ENCODE measurements at places on chromosomes 5 and 9.

DNA sequence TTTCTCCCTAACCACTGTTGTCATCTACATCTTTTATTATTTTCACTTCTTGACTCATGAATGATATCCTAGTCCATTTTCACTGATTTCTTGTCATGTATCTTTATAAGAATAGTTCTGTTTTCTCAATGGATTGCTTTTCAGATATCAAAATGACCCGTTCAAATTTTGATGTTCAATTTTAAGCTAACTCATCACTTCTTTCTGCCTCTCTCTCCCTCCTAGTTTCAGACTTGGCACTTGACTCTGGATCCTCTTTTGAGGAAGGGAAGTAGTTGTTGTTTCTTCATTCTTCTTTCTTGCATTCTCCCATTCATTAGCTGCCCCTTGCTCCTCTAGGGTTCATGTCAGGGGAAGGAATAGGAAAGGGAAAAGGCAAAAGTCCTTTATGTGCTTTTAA, 23.7 kb downstream of the CSNK1G3 start:
- DNase-seq, result no peak

- DNase-seq, result no peak
These were observed 17.8 kb downstream of the SNX24 start for GRCh38 chr5:122863240-122863639.

GRCh38 chr5:176725521-176726280, 78.4 kb downstream of the TSPAN17 start:
- DNase-seq, result no peak

DNA sequence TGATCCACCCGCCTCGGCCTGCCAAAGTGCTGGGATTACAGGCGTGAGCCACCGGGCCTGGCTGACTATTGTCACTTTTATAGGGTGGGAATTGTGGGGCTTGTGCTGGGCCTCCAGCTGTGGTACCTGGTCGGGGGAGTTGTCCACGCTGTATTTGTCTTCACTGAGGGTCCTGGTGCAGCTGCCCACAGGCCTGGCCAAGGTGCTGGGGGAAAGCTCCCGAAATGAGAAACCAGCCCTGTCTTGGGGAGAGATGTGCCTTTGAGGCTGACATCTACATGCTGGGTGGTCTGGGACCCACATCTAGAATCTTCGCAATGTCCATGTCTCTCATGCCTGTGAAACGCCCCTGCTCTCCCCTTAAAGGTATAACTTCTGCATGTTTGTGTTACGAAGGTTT, 2.6 kb downstream of the EXOC3 start:
- no peak for DNase-seq

DNA sequence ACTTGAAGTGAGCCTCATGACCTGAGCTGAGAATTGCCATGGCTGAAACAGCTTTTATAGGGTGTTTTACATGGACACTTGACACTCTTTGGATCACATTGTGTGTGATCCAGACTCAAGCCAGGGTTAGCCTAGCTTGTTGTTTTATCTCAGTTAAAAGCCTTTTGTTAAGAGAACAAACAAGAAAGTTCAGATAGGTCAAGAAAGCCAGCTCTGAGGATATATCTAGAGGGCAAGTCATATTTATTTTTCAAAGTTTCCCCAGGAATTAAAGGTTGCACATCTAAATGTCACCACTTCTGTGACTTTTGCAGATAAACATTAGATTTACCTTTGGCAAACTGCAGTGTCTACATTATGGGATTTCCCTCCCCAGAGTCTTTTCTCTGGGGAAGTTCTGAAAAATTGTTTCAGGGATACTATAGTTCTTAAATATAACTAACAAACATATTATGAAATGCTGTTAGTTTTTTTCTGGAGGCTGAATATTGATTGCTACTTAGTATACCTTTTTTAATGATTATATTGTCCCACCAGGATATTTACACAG, 134.5 kb downstream of the C9orf152 start:
- no peak for DNase-seq

DNA sequence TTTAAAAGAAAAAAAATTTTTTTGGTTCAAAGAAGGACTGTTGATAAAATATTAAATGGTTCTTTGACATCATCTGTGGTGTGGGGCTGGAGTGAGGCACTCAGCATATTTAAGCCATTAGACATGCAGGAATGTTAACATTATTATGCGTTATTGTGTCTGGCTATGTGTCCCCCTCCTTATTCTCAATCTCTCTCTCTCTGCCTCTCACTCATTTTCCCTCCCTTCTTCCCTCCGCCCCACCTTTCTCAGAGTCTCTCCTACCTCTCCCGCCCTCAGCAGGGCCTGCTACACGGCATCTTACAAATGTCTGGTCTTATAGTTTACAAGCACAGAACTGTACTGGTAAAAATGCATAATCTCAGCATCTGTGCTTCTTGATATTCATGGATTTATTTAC, 287.8 kb upstream of the TMEM161B start:
- DNase-seq, result no peak

DNA sequence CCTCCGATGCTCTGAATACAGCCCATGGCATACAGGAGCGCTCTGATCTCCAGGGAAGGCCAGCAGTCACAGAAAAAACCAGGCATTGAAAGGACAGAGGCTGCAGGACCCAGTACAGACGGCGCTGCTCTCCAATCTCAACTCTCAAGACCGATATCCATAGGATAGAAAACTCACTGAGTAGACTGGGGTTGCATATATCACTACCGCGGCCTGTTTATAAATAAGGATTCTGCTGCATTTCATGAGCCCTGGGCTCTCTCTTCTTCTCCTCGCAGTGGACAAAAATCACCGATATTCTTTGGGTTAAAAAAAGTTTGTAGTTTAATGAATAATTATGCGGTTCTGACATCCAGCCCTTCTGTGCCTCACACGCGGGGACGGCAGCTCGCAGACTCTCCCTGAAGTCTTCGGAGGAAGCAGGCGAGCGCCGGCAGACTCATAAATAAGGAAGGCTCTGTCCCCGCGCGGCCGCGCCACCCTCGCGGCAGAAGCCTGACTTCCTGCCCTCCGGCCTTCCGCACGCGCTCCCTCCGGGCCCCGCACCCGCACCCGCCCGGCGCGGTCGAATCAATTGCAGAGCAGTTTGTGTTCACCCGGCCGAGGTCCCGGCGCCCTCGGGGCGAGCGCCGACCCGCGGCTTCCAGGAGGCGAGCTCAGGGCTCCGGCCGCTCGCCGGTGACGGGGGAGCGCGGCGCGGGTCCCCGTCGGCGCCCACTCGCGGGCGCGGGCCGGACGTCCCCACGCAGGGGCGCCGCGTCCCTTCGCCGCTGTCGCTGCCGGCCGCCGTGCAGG, at the start of gene FAM78A:
Gene FAM78A (minus strand): TSS at position 417 of the 795 bp plus-strand sequence. CDS start 331 bp downstream, at position 86.
- DNase-seq, result peak; percentile 87

DNA sequence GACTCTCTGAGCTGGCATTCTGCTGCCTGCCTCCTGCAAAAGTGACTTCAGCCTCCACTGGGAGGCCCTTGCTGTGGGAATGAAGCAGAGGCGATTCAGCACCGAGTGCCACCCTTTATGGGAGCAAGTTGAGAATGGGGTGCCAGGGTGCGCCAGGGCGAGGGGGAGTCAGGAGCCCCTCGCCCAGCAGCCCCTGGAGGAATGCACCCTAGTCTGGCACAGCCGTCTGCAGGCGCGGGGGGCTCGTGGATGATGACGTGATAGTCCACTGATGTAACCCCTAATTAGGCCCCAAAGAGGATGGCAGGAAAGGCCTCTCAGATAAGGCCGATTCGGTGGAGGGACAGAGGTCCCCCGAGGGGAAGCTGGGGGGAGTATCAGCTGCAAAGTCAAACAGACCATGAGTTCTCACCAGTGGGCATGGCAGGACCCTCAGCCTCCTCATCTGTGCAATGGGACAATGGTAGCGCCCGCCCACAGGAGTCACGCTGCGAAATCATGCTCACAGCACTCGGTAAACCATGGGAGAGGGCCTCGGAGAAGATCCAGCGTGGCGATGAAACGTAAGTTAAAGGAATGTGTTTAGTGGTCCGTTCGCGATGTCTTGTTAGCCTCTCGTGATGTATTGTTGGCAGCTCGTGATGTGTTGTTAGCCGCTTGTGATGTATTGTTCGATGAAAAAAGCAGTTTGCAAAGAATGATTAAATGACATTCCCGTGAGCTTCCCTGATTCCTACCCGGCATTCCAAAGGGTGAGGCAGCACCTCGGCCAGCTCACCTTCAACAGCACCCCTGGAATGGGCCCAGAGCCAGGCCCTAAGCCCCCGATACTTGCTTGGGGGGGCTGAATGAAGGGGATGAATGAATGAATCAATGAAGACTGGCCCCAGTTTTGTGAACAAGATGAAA, 49.7 kb upstream of the NOTCH1 start:
- DNase-seq, result peak; percentile 36

DNA sequence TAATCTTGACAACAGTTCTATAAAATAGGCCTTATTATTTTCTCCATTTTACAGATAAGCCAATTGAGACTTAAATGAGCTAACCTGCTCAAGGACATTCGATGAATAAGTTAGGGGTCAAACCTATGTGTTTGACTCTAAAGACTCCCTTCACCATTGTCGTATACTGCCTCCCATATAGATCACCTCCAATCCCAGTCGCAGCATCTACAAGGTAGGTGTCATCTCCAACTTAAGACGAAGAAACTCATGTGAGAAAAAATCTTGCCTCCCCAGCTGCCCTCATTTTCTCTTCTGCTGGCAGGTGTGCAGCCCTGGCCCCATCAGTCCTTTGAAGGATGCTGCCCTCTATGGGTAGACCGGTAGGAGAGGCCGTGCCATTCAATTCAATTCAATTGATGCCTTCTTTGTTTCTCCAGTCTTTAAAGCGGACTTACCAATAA, 75.2 kb upstream of the SMARCA2 start:
- DNase-seq, result no peak

DNA sequence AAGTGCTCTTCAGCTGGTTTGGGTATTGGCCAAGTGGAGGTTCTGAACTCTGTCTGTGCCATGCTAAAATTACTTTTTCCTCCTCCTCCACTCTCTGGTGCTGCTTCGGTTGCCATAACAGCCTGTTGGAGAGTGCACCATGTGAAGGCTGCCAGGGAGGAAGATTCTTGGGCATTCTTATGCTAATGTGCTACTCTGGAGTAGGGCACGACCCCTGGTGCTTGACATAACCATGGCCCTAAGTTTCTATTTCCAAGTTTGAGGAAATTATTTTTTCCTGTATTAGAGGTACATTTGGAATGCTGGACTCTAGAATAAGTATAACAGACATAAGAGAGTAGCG, 111.6 kb downstream of the ARHGAP26 start:
- no peak for DNase-seq

DNA sequence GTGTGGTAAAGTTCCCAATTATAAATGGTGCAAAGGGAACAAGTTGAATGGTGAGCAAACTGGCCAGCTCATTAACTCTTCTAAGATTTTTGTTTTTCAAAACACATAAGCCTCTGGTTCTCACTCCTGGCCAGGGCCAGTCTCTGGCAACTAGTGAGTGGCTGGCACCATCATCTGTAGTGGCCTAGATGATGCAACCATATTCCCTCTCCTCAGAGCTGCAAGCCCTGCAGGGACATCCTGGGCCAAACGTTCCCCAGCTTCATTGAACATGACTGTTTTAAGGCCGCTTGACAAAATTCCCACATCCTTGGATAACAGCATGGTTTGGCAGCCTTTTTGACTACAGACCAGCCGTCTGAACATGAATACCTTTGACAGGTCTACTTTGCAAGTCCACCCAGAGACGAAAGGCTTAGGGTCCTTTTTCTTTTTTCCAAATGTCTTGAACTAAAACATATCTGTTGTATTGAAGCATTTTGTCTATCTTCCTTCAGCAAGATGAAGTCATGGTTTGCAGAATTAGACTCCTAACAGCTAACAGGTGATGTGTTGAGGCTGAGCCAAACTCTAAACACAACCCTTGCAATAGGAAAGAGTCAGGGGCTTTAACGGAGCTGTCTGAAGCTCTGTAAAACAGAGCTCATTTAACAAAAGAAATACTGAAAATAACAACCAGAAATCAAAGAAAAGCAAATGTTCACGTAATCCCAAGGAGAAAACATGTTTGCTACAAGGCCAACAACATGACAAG, 23.8 kb downstream of the MACROH2A1 start:
- peak; percentile 56 for DNase-seq

- DNase-seq, result no peak
These were observed 19.6 kb downstream of the PRUNE2 start for GRCh38 chr9:76886318-76886717.

DNA sequence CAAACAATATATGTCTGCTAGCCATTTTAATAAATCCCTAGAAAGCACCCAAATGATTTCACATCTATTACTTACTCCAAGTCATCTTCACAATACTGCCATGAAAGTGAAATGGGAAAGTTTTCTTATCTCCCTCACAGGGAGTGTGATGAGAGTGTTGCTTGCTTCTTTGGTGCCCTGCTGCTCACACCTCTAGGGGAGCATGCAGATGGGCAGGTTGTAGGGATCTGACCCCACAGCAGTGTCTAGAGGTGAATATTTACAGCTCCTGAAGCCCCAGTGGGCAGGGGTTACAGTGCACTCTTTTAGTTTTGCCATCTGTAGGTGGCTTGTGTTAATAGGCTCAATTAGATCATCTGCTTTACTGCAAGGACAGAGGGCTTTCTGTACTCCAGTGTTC, 173.2 kb downstream of the GABRG2 start:
- DNase-seq, result no peak

GRCh38 chr9:32820322-32820721, 37.0 kb downstream of the TMEM215 start:
- DNase-seq, result no peak

GRCh38 chr5:107011605-107012004, 659.1 kb downstream of the EFNA5 start:
- no peak for DNase-seq

DNA sequence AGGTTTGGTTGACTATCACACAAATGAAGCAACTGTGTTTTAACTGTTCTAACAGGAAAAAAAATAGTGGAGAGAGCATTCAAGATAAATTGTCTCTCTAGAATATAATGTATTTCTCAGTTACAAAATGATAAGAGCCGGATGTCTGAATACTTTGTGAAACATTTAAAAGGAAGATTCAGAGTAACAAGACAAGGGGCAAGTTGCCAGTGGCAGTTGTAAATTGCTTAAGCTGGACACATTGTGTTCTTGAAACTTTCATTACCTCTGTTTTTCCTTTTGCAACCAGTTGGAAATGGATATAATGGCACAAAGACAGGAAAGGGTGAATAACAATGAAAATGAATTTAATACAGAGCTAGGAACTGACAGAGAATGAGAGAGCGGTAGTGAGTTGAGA, 15.2 kb upstream of the TBCA start:
- no peak for DNase-seq

GRCh38 chr9:123614306-123615263, 258.6 kb downstream of the CRB2 start:
- DNase-seq, result no peak

DNA sequence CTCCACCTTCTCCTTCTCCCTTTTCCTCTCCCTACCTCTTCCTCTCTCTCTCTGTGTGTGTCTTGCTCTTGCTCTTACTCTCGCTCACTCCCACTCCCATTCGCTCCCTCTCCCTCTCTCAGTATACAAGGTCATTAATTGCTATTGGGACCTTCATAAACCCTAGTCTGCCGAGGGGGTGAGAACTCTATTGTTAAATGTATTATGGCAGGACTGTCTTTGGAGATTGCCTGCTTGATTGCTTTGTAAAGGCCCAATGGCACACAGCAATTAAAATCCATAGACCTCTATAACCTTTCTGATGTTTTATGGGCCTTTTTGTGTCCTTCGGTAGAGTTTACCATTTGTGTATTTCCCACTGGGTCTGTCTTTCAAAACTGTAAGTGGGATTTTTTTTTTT, 465.9 kb downstream of the ANXA1 start:
- no peak for DNase-seq

- DNase-seq, result no peak
These were observed 23.4 kb upstream of the MACROH2A1 start for GRCh38 chr5:135422419-135422818.

GRCh38 chr5:84088996-84089395, 295.7 kb downstream of the EDIL3 start:
- no peak for DNase-seq

GRCh38 chr5:67659288-67659687, 462.7 kb upstream of the CD180 start:
- DNase-seq, result no peak

GRCh38 chr9:113520109-113520642, 56.6 kb downstream of the RGS3 start:
- no peak for DNase-seq

Data from right cardiac atrium (tissue), 5 donors.